Kidney tubule cell (primary cell): ENCODE measurements at places on chromosomes 2 and 18.

DNA sequence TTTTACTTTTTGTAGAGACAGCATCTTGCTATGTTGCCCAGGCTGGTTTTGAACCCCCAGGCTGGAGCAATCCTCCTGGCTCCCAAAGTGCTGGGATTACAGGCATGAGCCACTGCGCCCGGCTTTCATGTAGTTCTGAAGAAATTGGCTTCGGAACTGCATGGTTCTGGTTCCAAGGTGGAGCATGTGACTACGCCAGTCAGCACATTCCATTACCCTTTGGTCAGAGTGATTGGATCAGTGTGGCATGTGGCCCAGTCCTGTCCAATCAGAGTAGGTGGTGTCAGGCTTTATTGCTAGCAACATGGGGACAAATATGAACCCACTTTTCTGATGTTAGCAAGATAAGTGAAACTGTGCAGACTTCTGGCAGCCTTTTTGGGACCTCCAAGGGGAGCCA, 16.3 kb upstream of the ATOH8 start:
- DNase-seq, result peak; percentile 84

DNA sequence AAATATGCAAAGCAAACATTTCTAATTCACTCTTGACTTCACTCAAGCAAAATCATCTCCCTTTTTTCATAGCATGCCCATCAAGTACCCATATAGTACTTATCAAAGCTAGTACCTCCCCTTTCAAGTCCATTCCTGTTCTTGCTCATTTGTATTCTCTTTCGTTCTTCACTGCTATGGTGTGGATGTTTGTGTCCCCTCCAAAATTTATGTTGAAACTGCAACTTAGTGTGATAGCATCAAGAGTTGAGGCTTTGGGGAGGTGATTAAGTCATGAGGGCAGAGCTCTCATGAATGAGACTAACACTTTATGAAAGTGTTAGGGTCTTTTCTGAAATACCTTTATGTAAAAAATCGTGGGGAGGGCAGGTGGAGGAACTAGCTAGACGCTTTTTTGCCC, 52.9 kb downstream of the RNU4ATAC start:
- no peak for DNase-seq

DNA sequence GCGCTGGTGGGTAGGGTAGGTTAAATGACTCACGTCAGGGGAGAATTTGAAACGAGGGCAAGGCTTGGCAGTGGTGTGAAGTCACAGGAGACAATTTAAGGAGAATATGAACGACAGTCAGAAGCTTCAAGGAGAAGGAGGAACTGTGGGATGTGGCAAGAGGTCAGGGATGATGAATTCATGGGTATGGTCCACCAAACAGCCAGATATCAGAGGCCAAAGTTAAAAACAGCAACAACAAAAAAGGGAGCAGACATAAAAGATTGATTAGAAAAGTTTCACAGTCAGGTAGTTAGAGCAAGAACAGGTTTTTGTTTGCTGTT, 1.4 kb upstream of the ZNF396 start:
- no peak for DNase-seq

- peak; percentile 85 for DNase-seq
Measured at GRCh38 chr2:121360566-121361300, 75.7 kb upstream of the TFCP2L1 start.

- DNase-seq, result no peak
Measured at GRCh38 chr18:79802298-79802697, 4.6 kb downstream of the KCNG2 start.

GRCh38 chr2:45649858-45650811, 1.3 kb upstream of the PRKCE start:
- peak; percentile 63 for DNase-seq

- peak; percentile 52 for DNase-seq
Measured at GRCh38 chr2:112942654-112943002, 31.7 kb downstream of the IL37 start.

DNA sequence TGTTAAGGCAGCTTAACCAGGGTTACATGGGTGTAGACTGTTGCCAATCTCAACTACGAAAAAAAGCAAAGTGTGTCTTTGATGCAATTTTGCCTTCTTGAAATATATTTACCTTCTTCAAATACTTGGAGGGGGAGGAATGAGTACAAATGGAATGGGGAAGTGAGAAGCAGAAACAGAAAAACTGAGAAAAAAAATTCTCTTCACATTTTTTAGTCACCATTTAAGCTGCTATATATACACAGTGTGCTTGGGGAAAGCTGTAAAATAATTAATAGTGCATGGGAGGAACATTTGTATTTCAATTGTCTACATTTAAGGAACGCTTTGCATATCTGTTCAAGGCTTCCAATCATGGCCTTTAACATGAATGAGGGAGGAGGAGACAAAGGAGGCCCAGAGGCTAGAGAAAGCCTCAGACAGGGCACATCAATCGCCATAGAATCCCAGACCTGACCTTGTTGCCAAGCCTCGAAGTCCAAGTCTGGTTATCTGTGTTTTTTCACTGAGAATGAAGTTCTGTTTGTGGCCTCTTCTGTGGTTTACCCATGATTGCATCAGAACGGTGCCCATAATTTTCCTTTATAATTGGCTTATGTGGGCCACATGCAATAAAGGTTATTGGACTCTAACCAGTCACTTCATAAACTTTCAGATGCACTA, 158.6 kb downstream of the PIK3C3 start:
- no peak for DNase-seq

DNA sequence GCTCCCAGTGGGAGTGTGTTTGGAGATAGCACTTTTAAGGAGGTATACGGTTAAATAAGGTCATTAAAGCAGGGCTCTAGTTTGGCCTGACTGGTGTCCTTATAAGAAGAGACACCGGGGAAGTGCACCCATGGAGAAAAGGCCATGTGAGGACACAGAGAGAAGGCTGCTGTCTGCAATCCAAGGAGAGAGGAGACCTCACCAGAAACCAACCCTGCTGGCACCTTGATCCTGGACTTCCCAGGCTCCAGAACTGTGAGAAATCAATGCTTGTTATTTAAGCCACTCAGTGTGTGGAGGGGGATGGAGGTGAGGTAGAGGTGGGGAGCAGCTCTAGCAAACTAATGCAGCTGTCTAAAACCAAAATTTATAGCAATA, 62.0 kb downstream of the RPL31 start:
- DNase-seq, result no peak

- DNase-seq, result peak; percentile 90
Measured at GRCh38 chr2:172829229-172829628, 93.6 kb downstream of the RAPGEF4 start.
